Fibroblast of skin of right biceps (primary cell): ENCODE measurements at places on chromosomes 1 and 21.

GRCh38 chr1:5509664-5510452 is 482.4 kb downstream of the NPHP4 start:
- DNase-seq = peak; percentile 21

DNA sequence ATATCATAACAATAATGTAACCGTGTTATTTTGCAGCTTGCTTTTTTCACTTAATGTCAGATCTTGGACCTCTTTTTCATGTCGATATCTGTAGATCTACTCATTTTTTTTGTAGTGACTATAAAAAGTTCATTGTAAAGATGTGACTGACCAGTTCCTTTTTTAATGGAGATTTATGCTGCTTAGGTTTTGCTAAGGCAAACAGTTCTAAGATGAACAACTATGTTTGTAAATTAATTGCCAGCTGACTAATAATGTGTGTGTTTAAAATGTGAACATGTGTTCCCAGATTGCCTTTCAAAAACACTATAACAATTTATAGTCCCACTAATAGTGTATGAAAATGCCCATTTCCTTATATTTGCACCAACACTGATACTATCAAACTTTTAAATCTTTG is 18.1 kb upstream of the EPS8L3 start:
- no peak for DNase-seq

DNA sequence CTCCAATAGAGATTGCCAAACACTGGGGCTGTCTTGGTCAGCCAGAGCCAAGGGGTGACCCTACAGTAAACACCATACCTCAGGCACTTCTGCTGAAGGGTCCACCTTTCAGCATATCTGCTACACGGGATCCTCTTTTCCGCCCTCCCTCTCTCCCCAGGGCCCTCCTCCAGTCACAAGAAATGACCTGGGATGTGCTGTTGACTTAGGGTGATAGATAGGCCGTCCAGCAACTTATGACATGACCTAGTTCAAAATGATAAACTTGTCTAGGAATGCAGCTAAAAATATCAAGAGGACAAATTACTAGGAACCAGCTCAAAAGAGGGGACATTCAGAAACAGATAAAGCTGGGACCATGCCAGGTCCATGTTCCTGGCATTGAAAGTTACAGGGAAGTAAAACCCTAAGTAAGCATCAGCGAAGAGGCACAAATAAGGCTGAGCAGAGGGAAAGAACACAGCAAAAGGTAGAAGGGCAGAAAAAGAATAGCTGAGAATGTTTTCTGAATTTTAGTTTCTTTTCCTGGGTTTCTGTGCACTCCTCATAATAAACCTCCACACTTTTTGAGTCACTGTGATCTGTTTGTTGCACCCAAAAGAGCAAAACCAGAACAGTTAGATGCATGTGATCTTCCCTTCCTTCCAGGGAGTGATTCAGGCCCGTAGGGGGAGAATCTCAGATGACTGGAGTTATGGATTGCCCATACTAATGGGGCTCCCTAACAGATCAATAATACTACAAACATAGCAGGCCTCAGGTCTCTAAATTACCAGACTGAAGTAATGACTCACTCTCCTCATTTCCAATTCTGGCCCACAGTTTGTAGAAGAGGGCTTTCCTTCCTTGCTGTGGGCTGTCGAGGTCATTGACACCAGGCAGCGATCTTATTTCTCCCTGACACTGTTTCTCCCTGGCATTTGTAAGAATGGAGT is 48.9 kb upstream of the F3 start:
- DNase-seq = peak; percentile 27

DNA sequence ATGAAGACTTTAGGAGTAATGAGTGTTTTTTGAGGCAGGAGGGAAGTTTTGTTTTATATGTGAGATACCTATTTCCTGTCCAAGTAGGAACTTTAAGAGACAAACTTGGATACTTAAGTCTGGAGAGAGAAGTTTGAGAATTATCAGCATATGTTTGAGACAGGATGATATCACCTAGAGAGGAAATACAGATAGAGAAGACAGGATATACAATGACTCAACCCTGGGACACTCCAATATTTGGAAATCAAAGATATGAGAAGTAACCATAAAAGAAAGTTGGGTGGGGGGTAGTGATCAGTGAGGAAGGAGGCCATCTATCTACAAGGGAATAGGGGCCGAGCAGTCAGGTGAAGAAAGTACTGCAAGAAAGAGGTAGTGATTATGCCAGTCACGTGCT is 6.5 kb downstream of the LCE7A start:
- DNase-seq = no peak

DNA sequence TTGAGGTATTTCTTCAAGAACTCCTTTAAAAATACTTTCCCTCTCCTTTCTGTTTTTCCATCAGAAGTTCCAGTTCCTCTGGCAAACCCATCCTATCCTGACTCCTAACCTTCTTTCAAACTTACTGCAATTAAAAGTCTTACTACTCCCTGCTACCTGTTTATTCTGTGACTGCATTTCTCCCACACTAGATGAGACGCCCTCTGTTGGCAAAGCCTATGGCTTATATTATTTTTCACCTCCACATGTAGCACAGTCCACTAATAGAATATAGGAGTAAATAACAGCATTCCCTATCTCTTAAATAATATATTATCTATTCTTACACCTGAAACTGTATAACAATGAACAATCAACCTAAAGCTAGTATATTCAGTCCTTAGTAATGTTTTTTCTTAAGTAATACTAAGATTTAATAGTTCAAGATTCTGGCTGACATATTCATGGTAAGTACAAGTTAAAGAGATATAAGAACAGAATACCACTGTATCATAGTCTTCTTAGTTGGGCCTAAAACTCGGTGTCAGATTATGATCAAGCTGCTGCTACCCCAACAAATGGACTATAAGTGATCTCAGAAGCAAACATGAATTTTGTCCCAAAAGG is 54.8 kb downstream of the RAB3GAP2 start:
- DNase-seq = no peak

- DNase-seq = no peak
Observed at GRCh38 chr21:38917043-38917774, 111.5 kb downstream of the ETS2 start.

- peak; percentile 93 for DNase-seq
Observed at GRCh38 chr1:172940174-172940855, 110.4 kb downstream of the TNFSF18 start.

DNA sequence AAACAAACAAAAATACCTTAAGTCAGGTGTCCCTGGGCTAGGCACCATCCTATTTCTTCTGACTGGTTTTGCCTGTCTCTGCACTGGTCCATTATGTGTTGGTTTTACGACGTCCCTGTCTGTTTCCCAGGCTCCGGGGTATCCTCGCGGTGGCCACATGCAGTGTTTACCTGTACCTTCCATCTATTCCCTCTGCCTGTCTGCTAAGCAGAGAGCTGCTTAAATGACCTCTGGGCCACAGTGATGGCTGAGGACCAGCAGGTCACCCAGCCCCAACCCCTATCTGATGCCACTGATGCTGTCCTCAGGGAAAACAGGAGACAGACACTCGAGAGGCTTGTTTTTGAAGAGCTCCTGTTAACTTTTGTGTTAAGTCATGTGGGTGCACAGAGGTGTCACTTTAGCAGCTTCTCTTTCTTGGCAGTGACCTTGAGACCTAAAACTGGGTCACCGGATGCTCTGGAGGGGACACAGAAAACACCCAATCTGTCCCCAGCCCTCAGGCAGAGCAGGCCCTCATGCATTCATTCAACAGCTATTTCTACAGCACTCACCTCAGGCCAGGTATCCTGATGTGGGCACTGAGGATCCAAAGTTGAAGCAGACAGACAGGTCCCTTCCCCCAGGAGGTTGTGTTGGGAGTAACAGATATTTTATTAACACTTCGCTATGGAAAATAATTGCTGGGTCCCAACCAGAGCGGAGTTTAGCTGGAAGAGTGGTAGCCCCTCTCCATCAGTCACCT is 4.4 kb upstream of the EFHD2 start:
- no peak for DNase-seq

DNA sequence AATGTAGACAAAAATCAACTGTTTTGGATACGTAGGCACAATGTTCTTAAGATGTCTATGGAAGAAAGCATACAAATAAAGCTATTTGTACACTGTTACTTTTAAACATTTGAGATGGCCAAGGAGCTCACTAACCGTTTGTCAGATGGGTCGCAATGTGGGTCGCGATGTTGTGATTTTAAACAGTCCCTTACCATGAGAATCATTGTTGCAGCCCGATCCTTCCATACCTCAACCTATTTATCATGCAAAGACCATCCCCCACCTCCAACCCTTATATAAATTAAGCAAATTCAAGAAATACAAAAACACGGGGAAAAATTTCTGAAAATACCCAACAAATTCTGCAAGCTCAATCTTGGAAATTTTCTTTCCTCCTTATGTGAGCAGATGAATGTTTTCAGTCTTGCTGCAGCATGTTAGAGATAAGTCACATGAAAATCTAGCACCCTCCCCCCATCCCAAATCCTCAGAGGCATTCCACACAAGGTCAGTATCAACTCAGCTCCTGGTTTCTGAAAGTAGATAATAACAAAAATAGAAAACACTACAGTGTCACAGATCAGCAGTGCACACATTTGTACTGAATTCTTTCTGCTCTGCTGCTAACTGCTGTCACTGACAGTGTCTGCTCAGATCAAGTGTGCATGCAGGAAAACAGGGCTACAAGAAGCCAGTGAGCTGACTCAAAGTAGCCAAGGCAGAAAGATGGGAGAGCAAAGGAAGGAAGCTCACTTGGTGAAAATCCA is 92.9 kb upstream of the TTC39A start:
- DNase-seq = peak; percentile 45

DNA sequence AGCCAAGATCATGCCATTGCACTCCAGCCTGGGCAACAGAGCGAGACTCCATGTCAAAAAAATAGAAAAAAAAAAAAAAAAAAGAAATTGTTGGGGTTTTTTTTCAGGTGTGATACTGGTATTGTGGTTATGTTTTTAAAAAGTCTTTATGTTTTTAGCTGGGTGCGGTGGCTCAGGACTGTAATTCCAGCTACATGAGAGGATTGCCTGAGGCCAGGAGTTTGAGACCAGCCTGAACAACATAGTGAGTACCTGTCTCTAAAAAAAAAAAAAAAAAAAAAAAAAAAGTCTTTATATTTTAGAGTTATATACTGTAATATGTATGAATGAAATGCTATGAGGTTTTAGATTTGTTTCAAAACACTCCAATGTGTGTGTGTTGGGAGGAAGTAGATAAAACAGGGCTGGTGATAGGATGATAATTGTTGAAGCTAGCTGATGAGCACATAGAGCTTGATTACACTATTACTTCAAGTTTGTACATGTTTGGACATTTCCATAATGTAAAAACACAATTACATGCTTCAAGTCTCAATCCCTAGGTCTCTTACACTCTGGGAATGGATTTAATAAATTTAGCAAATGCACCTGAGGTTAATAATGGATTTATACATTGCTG is 30.2 kb upstream of the ATP5PO start:
- DNase-seq = no peak

GRCh38 chr1:78434351-78434750 is 56.4 kb upstream of the PTGFR start:
- DNase-seq = no peak
